DND-41 (cell line): ENCODE measurements at places on chromosomes 1 and 21.

- H3K27ac ChIP-seq, result no peak overlapping the region
- H3K36me3 ChIP-seq, result no peaks in the 10 kb centered on the region
- no peaks in the 10 kb centered on the region for H3K27me3 ChIP-seq
- no peak overlapping the region for H3K4me3 ChIP-seq
- no peaks in the 10 kb centered on the region for H3K4me1 ChIP-seq
- no peak for DNase-seq
These were observed 29.2 kb downstream of the DNASE2B start for GRCh38 chr1:84427250-84428188.

- no peaks in the 10 kb centered on the region for H3K36me3 ChIP-seq
- H3K27ac ChIP-seq, result no peak overlapping the region
- H3K4me3 ChIP-seq, result no peak overlapping the region
- no peaks in the 10 kb centered on the region for H3K27me3 ChIP-seq
- DNase-seq, result no peak
These were observed 250 bp downstream of the F5 start for GRCh38 chr1:169586067-169586394.

DNA sequence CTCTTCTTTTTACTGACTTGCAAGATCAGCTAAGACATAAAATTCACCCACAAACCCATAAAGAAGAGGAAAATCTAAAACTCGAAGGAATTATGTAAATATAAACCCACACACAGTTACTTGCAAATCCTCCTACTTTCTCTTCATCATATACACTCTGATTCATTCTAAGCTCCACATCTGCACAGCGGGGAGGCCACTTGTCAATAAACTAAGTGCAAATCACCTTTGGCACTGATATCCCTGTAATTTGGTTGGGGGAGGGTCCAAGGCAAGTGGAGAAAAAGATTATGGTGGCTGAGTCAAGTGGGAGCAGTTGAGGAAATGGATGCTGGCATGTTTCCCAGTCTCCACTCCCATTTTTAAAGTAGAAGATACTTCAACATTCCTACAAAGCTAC is 596.5 kb downstream of the MATN1 start:
- no peak overlapping the region for H3K27ac ChIP-seq
- no peaks in the 10 kb centered on the region for H3K36me3 ChIP-seq
- no peak for DNase-seq
- no peak overlapping the region for H3K4me3 ChIP-seq
- no peaks in the 10 kb centered on the region for H3K4me1 ChIP-seq

- H3K4me1 ChIP-seq, result no peaks in the 10 kb centered on the region
- no peaks in the 10 kb centered on the region for H3K36me3 ChIP-seq
- H3K4me3 ChIP-seq, result no peak overlapping the region
- no peaks in the 10 kb centered on the region for H3K27me3 ChIP-seq
- DNase-seq, result no peak
These were observed 39.0 kb upstream of the TMEM52 start for GRCh38 chr1:1958071-1958541.

DNA sequence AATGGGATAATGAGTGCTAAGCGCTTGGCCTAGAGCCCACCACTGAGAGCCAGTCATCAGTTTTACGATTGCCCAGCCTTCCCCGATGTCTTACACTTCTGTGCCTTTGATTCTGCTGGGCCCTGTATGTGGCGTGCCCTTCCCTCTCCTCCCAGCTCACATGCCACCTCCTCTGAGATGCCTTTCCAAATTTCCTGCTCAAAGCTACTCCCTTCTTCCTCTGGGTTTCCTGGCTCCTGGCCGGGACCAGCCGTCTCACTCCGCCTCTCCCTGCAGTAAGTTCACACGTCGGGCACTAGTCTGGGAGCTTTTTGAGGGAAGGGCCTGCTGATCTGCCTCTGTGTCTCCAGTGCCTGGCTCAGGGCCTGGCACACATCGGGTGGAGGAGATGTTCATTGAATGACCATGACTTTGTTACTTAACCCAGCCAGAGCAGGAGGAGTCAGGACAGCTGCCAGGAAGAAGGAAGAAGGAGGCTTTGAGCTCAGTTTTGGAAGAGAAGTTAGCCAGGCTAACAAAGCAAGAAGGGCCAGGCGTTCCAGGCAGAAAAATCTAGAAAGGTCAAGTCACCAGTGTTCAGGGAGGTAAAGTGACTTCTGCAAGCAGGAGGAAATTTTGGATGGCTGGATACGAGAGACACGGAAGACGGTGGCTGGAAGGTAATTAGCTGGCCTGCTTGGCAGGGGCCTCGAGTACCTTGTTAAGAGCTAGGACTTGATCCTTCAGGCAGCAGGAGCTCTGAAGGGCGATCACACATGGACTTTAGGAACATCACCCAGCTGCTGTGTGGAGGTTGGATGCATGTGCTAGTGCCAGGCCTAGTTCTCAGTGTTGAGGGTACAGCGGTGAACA is 63.6 kb downstream of the EPHB2 start:
- H3K4me3 ChIP-seq, result no peak overlapping the region
- no peaks in the 10 kb centered on the region for H3K36me3 ChIP-seq
- H3K27ac ChIP-seq, result no peak overlapping the region

DNA sequence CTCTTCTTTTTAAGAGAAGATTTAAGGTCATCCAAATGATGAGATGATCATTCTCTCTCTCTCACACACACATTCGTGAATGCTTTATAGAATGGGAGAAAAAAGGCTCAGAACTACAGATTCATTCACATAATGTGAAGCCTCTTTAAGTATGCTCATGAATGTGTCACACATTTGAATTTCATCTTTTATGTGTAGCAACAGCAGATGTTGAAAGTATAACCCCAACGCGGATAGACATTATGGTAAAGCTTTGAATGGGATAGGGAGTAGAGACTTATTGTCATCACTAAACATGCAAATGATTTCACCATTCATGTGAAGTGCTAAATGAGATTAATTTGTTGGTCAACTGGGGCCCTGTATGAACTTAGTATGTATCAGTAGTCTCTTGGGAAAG is 15.7 kb upstream of the PKN2 start:
- H3K27me3 ChIP-seq, result peaks cover 9% of the 10 kb centered on the region
- H3K4me3 ChIP-seq, result no peak overlapping the region
- H3K36me3 ChIP-seq, result no peaks in the 10 kb centered on the region
- no peaks in the 10 kb centered on the region for H3K4me1 ChIP-seq
- DNase-seq, result no peak

DNA sequence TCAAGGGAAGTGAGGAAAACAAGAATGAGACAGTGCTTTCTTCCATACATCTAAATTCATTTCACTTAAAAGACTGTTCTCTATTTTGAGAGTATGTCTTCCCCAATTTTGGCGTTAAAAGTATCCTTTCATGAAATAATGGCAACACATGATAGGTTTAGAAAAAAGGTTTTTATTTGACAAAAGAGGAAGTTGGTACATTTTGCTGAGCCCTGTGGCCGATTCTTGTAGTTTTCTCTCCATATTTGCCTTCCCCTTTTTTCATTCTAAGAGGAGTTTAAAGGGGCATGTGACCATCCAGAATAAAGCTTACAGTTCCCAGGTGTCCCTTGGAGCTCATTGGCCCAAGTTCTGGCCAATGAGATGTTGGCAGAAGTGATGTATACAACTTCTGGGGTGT is 140.4 kb upstream of the KCNE2 start:
- no peaks in the 10 kb centered on the region for H3K27me3 ChIP-seq
- no peaks in the 10 kb centered on the region for H3K4me1 ChIP-seq
- H3K4me3 ChIP-seq, result no peak overlapping the region
- DNase-seq, result no peak

DNA sequence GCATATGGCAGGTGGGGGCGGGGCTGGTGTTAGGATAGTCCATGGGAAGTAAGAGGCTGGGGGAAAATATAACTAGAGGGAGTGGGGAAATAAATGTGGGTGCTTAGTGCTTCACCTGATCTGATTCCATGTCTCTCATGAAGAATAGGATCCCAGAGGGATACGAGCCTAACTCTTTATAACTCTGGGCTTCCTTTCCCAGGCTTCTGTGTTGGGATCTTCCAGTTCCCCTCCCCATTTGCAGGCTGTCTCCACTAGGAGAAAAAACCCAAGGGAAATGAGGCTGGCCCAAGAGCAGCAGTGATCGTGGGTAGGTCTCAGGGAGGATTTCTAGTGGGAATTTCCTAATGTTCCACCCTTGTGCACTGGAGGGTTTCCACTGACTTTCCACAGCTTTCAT is 1.6 kb downstream of the KCNJ9 start:
- no peak for DNase-seq
- H3K4me1 ChIP-seq, result no peaks in the 10 kb centered on the region
- H3K27me3 ChIP-seq, result no peaks in the 10 kb centered on the region
- no peak overlapping the region for H3K4me3 ChIP-seq
- peaks cover 3% of the 10 kb centered on the region; the same call in 1 of the 2 replicates for H3K36me3 ChIP-seq

- no peaks in the 10 kb centered on the region for H3K36me3 ChIP-seq
- H3K4me3 ChIP-seq, result no peak overlapping the region
- no peak overlapping the region; the same call in 1 of the 2 replicates for H3K27ac ChIP-seq
- no peak for DNase-seq
- no peaks in the 10 kb centered on the region for H3K27me3 ChIP-seq
These were observed 71.7 kb upstream of the WDR26 start for GRCh38 chr1:224506141-224506814.

- H3K36me3 ChIP-seq, result no peaks in the 10 kb centered on the region
- no peaks in the 10 kb centered on the region for H3K4me1 ChIP-seq
- no peak overlapping the region for H3K27ac ChIP-seq
- peaks cover 20% of the 10 kb centered on the region for H3K27me3 ChIP-seq
These were observed 27.8 kb upstream of the STUM start for GRCh38 chr1:226520640-226521355.

DNA sequence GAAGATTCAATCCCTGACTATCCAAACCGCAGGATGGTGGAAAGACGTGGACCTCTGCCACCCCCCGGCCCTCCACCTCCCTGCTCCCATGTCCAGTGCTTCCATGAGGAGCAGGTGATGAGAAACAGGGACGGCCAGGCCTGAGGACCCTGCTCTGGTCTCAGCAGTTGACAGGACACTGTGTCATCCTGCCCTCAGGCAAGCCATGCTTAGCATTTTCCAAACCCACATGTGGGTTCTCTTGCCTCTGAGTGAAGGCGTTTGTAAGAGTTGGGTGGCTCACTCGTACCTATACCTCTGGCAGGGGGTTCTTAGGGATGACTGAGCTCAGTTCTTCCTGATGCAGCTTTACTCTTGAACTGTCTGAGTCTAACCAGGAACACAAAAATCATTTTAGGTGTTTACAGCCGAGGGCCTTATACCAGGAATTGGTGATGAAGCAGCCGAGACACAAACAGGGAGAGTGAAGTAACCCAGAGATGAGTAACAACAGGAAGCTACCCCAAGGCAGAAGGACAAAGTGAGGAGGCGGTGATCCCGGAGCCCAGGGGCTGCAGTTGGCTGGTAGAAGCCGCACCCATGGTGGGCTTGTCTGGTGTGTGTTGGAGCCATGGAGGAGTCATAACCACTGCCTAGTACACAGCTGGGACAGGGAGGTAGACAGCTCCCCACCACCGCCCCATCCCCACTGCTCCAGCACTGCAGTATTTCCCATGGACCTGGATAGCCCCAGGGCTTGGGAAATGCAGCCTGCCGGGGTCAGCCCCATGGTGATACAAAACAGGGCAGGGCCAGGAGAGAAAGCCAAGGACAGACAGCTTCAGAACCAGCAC is 21.4 kb downstream of the MYBPH start:
- no peak for DNase-seq
- H3K27me3 ChIP-seq, result peaks cover 31% of the 10 kb centered on the region
- no peak overlapping the region for H3K4me3 ChIP-seq

DNA sequence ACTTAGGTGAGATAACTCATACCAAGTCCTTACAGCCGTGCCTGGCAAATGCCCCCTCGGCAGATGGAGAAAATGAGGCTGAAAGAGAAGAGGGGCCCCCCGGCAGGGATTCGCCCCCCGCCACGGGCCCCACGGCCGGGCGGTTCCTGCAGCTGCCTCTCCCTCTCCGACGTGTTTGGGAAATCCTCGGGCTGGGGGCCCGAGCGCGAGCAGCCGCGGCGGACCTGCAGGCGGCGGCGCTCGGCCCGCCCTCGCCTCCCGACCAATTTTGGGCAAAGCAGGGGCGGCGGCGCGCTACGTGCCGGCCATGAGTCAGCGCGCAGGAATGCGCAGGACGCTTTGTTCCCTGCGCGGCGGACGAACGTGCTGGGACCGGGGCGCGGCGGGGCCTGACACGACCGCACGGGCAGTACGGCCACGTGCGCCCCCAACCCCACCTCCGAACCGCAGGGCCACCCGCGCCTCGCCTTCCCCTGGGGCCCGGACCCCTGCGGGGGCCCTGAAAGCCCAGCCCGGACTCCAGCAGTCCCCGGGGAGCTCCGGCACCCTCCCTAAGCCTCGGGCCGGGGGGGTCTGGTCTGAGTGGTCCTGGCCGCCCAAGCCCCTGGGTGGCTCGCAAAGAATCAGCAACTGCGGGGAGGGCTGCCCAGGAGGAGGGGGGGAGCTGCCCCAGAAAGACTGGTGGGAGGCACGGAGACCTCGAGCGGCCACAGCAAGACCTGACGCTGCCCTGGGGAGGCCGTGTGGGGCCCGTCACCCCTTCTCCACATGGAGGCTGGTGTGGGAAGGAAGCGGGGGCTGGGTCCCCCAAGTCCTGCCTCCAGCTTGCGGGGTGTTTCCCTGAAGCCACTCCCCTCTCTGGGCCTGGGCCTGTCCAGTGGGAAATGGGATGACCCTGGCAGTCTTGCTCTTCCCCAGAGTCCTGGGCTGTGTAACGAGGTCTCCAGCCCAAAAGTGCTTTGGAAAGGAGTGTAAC is 11.9 kb upstream of the EDN2 start:
- no peak overlapping the region for H3K27ac ChIP-seq
- no peaks in the 10 kb centered on the region for H3K27me3 ChIP-seq
- H3K36me3 ChIP-seq, result no peaks in the 10 kb centered on the region
- H3K4me3 ChIP-seq, result no peak overlapping the region
- no peaks in the 10 kb centered on the region for H3K4me1 ChIP-seq
- no peak for DNase-seq

DNA sequence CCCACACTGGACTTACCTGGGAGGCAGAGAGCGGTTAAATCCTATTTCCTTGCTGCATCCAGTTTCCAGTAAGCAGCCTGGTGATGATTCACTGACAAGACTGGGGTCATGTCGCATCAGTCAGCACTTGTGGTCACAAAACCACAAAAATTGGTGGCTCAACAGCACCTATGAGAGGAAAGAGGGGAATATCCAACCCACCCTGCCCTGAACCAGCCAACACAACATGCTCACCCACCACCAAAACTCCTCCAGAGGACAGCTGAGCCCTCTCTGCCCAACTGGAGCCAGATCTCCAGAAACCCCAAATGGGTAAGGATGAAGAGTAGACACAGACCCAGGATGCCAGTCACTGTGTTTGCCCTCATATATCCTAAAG is 64.0 kb downstream of the CD46 start:
- no peaks in the 10 kb centered on the region for H3K27me3 ChIP-seq
- H3K36me3 ChIP-seq, result peaks cover 95% of the 10 kb centered on the region
- no peak overlapping the region for H3K4me3 ChIP-seq
